ENCODE measurements at places on chromosomes 11 and 22.

DNA sequence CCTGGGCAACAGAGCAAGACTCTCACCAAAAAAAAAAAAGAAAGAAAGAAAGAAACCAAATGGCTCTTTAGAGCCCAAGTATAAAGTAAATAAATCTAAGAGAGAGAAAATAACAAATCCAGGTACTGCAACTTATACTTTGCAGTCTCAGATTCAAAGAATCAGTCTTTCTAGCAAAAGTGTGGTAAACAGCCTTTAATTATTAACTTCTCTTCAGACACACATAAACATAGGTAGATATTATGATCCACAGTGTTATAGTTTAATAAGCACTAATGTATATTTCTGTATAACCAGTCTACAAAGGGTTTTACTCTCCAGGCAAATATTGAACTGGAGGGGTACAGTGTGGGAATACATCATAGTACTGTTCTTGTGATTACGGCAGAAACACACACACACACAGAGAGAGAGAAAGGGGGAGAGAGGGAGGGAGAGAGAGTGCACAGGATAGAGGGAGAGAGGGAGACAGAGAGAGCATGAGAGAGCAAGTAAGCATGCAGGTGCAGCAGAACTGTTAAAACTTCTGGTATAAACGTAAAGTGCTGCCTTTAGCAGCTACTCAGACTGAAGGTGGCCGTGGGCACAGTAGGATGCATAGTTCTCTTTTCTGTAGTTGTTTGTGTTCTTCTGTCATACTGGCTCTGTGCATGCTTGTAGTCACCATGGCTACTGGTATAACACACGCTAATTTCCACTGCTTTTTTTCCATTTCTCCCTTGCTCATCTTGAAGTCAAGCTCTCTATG is 32.3 kb downstream of the MTMR2 start:
- DNase-seq = no peak

- no peak for DNase-seq
These were observed 3.6 kb upstream of the SORL1 start for GRCh38 chr11:121448431-121448941.

GRCh38 chr22:41539146-41540005 is 4.9 kb downstream of the POLR3H start:
- DNase-seq = peak; percentile 34

DNA sequence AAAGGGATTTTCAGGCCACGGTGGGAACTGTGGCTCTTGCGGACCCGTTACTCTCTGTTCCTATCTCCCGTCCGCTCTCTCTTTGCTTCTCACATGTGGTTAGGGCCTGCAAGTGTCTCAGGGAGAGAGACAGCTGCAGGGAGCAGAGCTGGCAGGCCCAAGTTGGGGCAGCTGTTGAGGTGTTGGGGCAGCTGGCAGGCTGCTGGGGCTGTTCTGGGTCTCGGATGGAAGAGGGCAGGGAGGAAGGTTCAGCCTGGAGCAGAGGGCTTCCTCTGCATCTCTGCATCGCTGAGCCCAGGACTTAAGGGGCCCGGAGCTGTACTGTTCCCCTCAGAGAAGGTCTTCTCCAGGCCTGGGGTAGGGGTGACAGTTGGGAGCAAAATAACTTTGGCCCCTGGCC is 2.6 kb upstream of the CNIH2 start:
- DNase-seq = no peak

- no peak for DNase-seq
These were observed 12.5 kb downstream of the HSD17B12 start for GRCh38 chr11:43693069-43693468.

Measured in EL (cell line).